Brain pericyte (primary cell): ENCODE measurements at places on chromosomes 1 and 21.

- DNase-seq = no peak
These were observed 267.9 kb downstream of the PLA2G4A start for GRCh38 chr1:187096689-187097088.

DNA sequence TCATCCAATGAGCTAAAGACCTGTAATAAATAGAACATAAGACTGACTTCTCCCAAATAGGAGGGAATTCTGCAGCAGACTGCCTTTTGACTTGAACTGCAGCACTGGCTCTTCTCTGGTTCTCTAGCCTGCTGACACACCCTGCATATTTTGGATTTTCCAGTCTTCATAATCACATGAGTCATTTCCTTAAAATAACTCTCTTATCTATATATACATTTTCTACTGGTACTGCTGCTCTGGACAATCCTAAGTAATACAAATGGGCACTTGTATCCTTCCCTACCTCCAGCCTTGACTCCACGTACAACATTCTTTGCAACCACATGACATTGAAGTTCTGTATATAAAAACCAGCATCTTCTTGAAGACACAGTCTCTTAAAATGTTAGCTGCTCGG lies 429.4 kb upstream of the TMPRSS15 start:
- no peak for DNase-seq

GRCh38 chr1:38569932-38570656 lies 289.5 kb downstream of the RRAGC start:
- DNase-seq = no peak

- no peak for DNase-seq
These were observed 53.7 kb downstream of the ZBTB8A start for GRCh38 chr1:32592943-32593342.

GRCh38 chr1:234148350-234148749 lies 224.9 kb upstream of the COA6 start:
- no peak for DNase-seq

DNA sequence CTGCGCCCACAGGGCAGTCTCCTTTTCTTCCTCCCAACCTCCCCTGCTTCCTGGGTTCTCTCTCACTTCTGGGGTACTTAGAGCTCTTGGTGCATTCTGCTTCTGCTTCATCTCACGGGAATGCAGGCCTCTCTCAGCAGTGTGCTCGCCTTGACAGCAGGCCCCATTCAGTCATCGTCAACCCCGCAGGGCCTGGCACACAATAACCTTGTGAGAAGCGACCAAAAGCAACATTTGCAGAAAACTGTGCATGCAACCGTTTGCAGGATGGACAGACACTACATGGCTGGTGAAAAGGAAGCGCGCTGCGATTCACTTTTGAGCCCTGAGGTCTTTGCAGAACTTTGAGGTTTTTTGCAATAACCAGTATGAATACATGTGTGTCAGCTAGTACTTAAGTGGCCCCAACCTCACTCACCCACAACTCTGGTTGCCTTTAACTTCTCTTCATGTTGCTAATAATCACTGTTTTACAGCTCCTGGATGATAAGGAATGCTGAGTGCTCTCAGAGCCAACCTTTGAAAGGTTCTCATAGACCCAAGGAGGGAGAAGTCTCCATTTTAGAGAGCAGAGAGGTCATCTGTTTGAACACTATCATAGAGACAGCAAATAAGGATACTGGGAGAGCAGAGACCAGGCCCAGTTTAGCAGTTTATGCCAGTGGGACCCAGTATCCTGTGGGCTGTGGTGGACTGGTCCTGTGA lies 2.5 kb upstream of the CD160 start:
- no peak for DNase-seq

DNA sequence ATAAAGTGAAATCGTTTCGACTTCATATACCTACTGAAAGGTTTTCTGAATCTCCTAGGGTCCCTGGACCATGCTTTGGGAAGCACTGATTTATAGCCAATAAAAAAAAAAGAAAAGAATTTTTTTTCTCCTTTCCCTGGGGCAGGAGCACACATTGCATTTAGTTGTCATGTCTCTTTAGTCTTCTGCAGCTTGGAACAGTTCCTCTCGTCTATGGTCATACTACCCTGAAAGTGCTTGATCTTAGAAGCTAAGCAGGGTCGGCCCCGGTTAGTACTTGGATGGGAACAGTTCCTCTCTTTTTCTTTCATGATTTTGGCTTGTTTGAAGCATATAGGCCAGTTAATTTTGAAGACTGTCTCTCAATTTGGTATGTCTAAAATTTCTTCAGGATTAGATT lies 3.7 kb upstream of the SERPINC1 start:
- no peak for DNase-seq

DNA sequence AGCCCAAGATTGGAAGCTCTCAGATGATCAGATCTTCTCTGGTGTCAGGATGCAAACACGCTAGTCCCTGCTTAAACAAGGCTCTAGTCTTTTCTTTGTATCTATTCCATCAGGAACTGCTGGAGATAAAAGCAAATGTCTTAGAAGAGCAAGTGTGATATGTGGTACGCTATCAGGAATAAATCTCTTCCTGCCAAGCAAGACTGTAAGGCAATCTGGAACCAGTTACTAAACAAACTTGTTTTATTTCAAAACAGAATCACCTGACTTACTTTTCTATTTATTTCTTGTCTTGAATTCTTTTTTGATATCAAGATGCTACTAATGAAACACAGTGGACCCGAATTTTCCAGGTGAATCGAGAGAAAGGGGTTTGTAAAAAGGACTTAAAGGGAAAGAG lies 139.9 kb upstream of the ZNF644 start:
- no peak for DNase-seq

- no peak for DNase-seq
These were observed 34.7 kb upstream of the EXOSC10 start for GRCh38 chr1:11134251-11134897.

DNA sequence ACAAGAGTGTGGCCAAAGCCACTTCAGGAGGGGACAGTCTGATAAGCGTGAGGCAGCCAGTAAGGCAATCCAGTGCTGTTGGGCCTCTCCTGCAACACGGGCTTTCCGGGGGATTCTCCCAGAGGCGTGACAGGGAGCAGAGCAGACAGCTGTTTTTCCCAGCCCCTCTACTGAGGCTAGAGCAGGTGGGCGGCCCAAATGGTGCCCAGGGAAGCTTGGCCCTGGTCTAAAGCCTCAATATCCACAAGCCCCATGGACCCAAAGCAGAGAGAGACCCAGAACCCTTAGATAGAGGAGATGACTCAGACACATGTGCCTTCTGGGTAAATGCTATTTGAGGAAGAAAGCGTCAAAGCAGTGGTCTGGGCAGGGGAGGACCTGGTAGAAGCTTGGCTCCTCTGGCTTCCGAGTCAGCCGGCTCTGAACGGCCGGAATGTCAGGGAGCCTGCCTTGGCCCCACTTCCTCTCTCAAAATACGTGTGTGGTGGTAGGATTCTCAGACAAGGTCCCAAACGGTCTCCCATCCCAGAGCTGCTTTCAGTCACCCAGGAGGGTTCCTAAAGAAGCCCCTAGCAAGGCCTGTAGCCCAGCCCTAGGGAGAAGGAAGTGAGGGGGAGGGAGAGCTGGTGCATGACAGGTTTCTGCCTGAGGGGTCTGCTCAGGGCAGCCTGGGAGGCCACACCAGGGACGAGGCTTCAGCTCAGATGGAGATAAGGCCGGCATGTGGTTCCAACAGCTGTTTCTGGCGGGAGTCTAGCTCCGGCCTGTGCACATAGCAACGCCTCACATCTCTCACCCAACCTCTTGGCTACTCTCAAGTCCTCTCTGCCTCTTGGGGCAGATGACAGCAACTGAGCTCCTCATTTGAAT lies 28.8 kb downstream of the PIK3C2B start:
- DNase-seq = no peak

- no peak for DNase-seq
These were observed 63.0 kb downstream of the MEGF6 start for GRCh38 chr1:3548156-3548893.
